ENCODE measurements at places on chromosomes 7 and 10. TPM values are rescaled to one million over a fixed set of nuclear protein-coding genes. Genes with fewer than 3 reads are reported as not detected.

The LIPN gene
- not detected for polyA plus RNA-seq

The TMEM139 gene
- 56.7 TPM for polyA plus RNA-seq

The PRSS37 gene
- 0.81 TPM for polyA plus RNA-seq

The ANKRD1 gene
- 1.5 TPM for polyA plus RNA-seq

The CPVL gene
- 73.9 TPM for polyA plus RNA-seq

The COL28A1 gene
- polyA plus RNA-seq, result 10.4 TPM

The PCGF5 gene
- 23.4 TPM for polyA plus RNA-seq

The ADAM8 gene
- polyA plus RNA-seq, result 2.2 TPM

The ZNF425 gene
- polyA plus RNA-seq, result 6.1 TPM

The CALML5 gene
- polyA plus RNA-seq, result not detected

The AKR1C2 gene
- polyA plus RNA-seq, result 9.2 TPM

The SFMBT2 gene
- polyA plus RNA-seq, result 8.5 TPM

The PNLIPRP3 gene
- polyA plus RNA-seq, result not detected

The KCNH2 gene
- 22.5 TPM for polyA plus RNA-seq

The KIFBP gene
- polyA plus RNA-seq, result 33.8 TPM

The TUBB8 gene
- 1.6 TPM for polyA plus RNA-seq

The SLC37A3 gene
- polyA plus RNA-seq, result 60.4 TPM

The HYCC1 gene
- 20.1 TPM for polyA plus RNA-seq

The CPA2 gene
- 0.58 TPM for polyA plus RNA-seq

The GIMAP8 gene
- polyA plus RNA-seq, result 8.9 TPM

The TAS2R5 gene
- 14.9 TPM for polyA plus RNA-seq

The TMEM270 gene
- polyA plus RNA-seq, result not detected

The PUS7 gene
- polyA plus RNA-seq, result 20.9 TPM

The ERVW-1 gene
- 0.53 TPM for polyA plus RNA-seq

The CDHR1 gene
- polyA plus RNA-seq, result 1.3 TPM

The ACTL6B gene
- not detected for polyA plus RNA-seq

The PRKCQ gene
- polyA plus RNA-seq, result 16.0 TPM

The HMX3 gene
- polyA plus RNA-seq, result 0.14 TPM

The PRKAR2B gene
- 37.4 TPM for polyA plus RNA-seq

The GNG11 gene
- 39.5 TPM for polyA plus RNA-seq

The CNNM1 gene
- polyA plus RNA-seq, result 2.1 TPM

The GSTO2 gene
- polyA plus RNA-seq, result 37.7 TPM

The SLC13A1 gene
- polyA plus RNA-seq, result 19.3 TPM

Measured in renal pelvis (tissue), 12 donors.